Left lung (tissue), 14 donors: ENCODE measurements at places on chromosomes 2 and 18. TPM values are rescaled to one million over a fixed set of nuclear protein-coding genes. Genes with fewer than 3 reads are reported as not detected.

Gene ZAP70
- 5.6 TPM for total RNA-seq

DNA sequence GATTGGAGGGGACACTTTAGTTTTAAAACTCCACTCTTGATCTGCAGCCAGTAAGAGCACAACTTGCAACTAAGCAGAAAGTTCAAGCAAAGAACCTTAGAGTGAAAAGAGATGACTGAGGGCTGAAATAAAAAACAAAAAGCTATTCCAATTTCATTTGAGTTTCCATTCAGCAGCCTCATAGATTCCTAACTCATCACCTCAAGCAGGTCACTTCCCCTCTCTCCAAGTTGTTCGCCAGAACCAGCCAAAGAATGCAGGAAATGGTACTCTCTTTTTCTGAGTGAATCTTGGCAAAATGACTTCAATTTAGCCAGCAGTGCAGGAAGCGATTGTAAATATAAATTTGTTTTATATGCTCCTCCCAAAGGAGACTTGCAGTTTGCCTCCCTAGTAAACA is 213.3 kb downstream of the SETBP1 start:
- no peak for DNase-seq

GRCh38 chr2:950080-950966 is at the start of gene SNTG2:
Gene SNTG2 (plus strand): TSS chr2:950849. CDS start chr2:950997, 148 bp downstream.
- DNase-seq, result peak; percentile 82

GRCh38 chr2:25127646-25128045 is 40.7 kb downstream of the POMC start:
- DNase-seq, result no peak

GRCh38 chr2:116687371-116687770 is 1127.1 kb upstream of the DDX18 start:
- DNase-seq, result no peak
